IPS DF 19.7 (cell line): ENCODE measurements at places on chromosomes 4 and X.

- no peak for DNase-seq
These were observed 688.0 kb downstream of the PCDH19 start for GRCh38 chrX:99722094-99722493.

DNA sequence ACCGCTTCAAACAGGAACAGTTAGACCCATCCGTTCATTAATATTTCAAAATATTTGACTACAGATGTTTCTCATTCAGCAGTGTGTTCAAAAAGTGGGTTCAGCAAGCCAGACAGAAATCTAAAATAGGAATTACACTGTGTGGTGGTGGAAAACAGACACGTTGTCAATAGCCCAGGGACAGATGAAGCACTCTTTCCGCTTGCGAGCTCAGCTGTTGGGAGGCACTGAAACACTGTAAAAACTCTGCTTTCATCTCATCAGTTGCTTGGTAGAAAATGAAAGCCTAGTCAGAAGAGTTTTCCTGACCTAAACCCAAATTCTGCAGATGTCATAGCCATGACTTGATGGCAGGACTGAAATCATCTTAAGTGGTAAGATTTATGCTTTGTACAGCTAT, 38.5 kb downstream of the LRP2BP start:
- no peak for DNase-seq

GRCh38 chr4:46900082-46900481, 9.0 kb downstream of the COX7B2 start:
- no peak for DNase-seq

GRCh38 chr4:156799121-156799589, 172.4 kb downstream of the PDGFC start:
- DNase-seq, result no peak

- DNase-seq, result no peak
These were observed 384.0 kb downstream of the TMA16 start for GRCh38 chr4:163878336-163879121.

DNA sequence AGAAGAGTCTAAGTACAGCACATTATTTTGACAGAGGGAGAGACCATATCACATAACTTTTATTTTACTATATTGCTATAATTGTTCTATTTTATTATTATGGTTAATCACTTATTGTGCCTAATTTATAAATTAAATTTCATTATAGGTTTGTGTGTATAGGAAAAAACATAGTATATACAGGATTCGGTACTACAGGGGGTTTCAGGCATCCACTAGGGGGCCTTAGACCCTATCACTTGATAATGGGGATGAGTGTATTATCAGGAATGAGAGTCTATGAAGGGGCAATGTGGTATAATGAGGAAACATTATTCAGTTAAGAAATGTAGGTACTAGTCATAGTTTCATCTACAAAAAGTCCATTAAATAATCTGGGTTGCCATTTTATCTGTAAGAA, 833.1 kb downstream of the C4orf33 start:
- DNase-seq, result no peak
